ENCODE measurements at places on chromosomes 3 and 15.

DNA sequence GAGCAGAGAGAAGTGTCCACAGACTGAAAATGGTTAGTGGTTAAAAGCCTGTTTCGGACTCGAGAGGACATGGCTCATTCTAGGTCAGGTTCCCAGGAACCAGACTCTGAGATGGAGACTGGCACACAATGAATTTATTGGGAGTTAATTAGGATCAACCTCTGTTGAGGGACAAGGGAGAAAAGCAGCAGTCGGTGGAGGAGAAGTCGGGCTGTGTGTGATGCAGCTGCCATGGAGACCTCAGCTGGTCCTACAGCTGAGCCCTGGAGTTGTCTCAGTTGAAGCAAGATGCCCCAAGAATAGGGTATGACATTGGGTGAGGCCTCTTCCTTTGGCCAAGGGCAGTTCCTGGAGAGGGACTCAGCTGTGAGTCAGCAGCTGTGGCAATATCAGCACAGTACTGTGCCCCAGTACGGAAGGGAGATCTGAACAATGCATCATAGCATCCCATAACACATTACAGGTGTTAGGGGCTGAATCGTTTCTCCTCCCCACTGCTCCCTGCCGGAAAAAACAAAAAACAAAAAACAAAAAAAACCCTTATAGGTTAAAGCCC, 105.4 kb downstream of the ABHD5 start:
- DNase-seq = no peak

GRCh38 chr15:65184305-65184867, 756 bp downstream of the CLPX start:
- peak; percentile 49 for DNase-seq

GRCh38 chr3:170876537-170876936, 6.5 kb upstream of the RPL22L1 start:
- DNase-seq = no peak

- DNase-seq = no peak
Measured at GRCh38 chr3:188274249-188274915, 120.4 kb downstream of the LPP start.

- DNase-seq = no peak
Measured at GRCh38 chr15:71687902-71688508, 122.3 kb upstream of the NR2E3 start.

- DNase-seq = no peak
Measured at GRCh38 chr3:49123687-49124086, 3.1 kb upstream of the USP19 start.

DNA sequence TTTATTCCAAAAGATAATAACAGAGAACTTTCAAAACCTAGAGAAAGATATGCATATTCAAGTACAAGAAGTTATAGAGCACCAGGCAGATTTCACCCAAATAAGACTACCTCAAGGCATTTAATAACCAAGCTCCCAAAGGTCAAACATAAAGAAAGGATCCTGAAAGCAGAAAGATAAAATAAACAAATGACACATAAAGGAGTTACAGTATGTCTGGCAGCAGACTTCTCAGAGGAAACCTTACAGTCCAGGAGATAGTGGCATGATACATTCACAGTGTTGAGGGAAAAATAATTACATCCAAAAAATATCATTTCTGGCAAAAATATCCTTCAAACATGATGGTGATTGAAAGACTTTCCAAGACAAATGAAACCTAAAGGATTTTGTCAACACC, 185.8 kb upstream of the POU1F1 start:
- no peak for DNase-seq

DNA sequence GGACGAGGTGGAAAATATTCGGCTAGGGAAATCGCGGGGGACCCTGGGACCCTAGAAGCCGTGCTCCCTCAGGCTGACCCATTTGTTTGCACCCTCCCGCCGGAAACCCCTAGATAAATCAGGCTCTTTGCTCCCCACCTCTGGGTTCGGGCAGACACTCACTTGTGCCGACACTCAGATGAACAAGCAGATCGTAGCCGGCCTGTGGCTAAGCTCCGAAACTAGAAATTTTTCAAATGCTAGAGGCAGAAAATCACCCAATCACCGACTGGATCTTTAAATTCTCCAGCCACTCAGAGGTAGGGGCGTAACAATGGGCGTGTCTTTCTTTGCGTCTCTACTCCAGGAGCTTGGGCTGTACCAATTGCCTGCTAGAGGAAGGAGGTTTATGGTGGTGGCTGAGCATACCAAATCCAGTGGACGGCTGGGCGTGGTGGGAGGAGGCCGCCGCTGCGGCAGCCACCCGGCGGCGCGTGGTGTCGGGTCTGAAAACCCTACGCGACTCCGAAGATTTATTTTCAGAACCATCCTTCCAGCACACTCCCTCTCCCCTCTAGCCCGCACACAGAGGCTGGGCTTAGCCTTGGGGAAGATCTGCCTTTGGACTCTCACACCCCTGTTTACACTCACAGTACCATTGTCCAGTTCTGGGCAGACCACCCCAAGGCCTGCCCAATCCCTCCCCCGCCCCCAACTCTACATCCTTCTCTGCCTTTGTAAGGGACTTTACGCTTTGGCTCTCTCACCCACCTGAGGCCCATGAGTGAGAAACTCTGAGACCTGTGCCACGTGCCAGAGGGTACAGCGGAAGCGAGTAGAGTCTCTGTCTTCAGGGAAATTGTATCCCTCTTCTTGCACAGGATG, at the start of gene PIF1:
PIF1 (minus strand) TSS at position 217 of the 864 bp plus-strand sequence. CDS start 1,312 bp downstream, outside the sequence.
- peak; percentile 89 for DNase-seq

- no peak for DNase-seq
Measured at GRCh38 chr15:72057548-72058091, 60.3 kb downstream of the MYO9A start.

DNA sequence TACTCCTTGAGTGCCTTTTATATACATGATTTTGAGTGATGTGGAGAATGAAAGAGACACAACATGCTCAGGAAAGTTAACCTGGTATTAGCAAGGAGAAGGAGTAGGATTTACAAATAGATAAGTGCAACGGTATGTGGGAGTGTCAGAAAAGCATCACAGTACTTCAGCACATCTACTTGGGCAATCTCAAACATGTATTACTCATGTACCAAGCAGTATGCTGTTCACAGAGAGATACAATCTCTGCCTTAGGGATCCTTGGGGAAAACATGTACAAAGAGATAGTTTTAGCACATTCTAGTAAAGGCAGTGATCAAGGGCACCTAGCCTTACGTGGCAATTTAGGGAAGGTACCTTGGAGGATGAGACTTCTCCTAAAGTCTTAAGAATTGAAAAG, 146.5 kb downstream of the FILIP1L start:
- DNase-seq = no peak

GRCh38 chr3:105140899-105141367, 225.8 kb upstream of the ALCAM start:
- DNase-seq = no peak

DNA sequence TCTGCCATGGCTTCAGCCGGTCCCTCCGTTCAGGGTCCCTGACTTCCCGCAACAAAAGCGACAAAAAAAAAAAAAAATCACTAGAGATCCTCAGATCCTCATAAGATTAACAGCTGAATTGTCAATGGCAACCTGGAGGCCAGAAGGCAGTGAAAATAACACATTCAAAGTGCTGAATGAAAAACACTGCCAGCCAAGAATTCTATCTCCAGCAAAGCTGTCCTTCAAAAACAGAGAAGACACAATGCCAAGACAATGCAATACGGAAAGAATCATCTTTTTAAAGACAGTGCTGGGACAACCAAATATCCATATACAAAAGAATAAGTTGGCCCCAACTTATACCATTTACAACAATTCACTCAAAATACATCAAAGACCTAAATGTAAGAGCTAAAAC, 21.6 kb downstream of the MTHFS start:
- DNase-seq = no peak

DNA sequence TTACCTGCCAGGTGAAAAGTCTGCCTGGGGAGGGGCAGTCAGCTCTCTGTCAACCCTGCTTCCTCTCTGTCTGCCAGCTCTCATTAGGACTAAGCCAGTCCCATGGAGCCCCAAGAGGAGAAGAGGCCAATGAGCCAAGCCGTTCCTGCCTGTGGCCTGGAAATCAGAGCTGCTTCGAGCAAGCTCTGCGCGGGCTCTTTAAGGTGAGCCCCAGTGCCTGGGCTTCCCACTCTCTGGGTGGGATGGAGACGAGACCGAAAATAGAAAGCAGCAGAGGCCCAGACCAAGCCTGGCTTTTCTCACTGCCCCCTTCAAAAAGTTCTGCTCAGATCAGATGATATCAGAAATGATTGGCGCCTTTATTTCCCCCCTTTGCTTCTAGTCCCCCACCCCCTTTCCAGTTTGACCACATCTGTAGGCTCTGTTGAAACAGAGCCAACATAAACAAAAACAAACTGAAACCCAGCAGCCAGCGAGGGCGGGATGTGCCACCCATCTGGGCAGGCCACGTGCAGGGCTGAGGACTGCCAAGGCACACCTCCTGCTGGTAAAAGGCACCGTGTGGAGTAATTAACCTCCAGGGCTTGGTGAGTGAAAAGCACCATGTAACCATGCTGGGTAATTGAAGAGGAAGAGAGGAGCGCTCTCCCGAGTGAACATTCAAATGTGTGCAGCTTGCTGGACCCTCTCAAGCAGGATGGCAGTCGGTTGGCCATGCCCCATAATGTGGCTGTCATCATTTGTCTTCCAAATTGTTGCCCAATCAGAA, 471.0 kb upstream of the PROK2 start:
- no peak for DNase-seq

DNA sequence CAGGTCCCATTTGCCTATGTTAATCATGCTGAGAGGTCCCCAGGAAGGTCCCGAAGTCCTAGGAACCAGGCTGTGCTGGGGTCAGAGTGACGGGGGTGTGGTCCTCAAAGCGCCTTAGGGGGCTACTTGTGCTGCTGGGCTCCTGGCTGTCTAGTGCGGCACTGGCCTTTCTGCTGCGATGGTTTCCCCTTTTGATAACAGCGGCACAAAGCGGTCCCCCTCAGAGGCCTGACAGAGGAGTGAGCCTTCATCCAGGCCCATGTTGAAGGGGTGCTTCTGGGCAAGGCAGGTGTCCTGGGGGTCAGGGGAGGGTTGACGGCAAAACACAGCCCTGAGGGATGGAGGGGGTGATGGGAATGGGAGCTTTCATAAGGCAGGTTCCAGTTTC, 68.8 kb downstream of the HMCES start:
- DNase-seq = no peak

DNA sequence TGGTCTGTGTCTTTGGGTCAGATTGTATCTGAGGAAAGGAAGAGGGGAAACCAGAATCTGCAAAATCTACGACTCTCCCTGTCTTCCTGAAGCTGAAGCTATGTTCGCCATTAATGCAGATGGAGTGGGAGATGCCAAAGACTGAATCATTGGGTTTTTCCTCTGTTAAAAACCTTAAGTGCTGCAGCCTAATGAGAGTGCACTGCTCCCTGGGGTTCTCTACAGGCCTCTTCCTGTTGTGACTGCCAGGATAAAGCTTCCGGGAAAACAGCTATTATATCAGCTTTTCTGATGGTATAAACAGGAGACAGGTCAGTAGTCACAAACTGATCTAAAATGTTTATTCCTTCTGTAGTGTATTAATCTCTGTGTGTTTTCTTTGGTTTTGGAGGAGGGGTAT, 24.0 kb downstream of the RMDN3 start:
- DNase-seq = no peak

GRCh38 chr3:40521254-40521653, 3.5 kb upstream of the ZNF621 start:
- DNase-seq = no peak

DNA sequence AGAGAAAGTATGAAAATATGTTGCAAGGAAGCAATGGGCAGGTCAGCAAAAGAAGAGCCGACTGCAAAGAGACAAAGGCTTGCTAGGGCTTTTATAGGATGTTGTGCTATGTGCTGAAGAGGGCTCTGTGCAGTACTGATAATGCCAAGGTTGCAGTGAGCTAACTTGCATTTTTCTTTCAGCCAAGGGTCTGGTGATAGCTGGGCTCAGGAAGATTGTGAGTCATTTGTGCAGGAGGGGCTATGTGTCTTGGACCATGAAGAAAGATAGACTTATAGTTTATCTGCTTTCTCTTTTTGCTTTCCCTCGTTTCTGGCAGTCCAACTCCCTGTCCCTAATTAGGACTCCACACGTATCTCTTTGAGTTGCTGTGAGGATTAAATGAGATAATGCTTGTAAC, 64.5 kb upstream of the LRIG1 start:
- DNase-seq = no peak

GRCh38 chr15:76328958-76329357, 7.6 kb upstream of the ISL2 start:
- DNase-seq = no peak

DNA sequence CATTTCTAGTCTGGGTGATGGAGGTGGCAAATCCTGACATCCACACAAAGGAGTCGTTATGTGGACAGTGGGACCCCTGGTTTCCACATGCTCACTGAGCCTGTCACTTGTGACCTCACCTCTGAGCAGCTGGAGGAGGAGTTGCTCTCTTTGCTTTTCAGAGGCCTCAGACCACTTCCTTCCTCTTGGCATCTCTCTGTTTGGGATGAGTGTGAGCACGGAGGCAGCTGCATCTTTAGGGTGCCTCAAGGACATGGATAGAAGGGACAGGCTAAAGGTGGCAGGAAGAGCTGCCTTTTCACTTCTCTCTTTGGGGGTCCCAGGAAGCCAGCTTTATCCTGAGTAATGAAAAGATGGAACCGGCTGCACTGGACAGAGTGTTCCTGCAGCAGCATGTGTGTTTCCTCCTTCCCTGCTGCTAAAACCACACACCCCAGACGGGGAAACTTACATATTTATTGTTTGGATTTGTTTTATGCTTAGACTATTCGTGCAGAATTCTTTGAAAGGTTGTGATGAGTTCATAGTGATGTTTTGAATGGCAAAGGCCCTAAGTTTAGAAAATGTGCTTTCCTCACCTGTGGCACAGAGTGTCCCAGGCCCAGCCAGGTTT, 31.8 kb downstream of the GPR171 start:
- DNase-seq = peak; percentile 25

GRCh38 chr15:29349196-29349595, 79.6 kb upstream of the NSMCE3 start:
- DNase-seq = no peak

GRCh38 chr3:183279371-183279770, 26.3 kb downstream of the B3GNT5 start:
- DNase-seq = no peak

GRCh38 chr3:11668243-11669235, 24.8 kb upstream of the VGLL4 start:
- DNase-seq = no peak

All from stimulated activated naive CD8-positive, alpha-beta T cell treated with anti-CD3 and anti-CD28 coated beads, Interleukin-15, amount 100 ng/mL, for 72 hours (primary cell).